Activated T-cell treated with anti-CD3 and anti-CD28 coated beads, Interleukin-2, amount 50 U/mL, for 72 hours (primary cell): ENCODE measurements at places on chromosomes 12 and 14. TPM values are rescaled to one million over a fixed set of nuclear protein-coding genes. Genes with fewer than 3 reads are reported as not detected.

- no peak for DNase-seq
Measured at GRCh38 chr12:13744561-13744960, 236.8 kb downstream of the GRIN2B start.

DNA sequence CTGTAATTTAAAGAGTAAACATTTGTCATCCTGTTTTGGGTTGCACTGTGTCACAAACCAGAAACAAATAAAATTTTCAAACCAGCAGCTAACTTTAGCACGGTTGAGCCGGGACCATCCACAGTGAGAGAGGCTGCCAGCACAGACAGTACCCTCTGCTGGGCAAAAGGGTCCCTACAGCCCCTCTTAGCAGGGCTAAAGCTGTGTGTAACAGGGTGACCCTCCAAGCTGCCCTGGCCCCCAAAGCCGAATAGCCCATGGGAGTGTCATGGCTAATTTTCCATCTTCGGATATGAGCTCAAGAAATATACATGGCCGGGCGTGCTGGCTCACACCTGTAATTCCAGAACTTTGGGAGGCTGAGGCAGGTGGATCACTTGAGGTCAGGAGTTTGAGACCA is 157.1 kb upstream of the GRIN2B start:
- DNase-seq: no peak

GRCh38 chr12:1575408-1576401 is 18.7 kb downstream of the FBXL14 start:
- no peak for DNase-seq

DNA sequence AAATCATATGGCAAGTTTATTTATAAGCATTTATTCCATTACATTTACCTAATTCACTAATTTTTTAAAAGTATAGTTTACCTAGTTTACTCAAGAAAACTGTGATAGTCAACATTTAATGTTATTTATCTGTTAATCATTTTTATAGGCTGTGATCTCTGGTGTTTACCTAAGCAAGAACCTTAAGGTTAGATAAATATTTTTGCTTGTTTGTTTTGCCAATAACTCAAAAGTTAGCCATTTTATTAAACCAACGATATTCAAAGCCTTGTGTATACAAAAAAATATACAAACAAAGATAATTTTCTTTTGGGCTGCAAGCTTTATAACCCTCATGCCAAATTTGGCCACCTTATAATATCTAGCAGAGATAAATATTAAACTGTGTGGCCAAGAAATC is 157.3 kb downstream of the SLCO1B3 start:
- DNase-seq: no peak

DNA sequence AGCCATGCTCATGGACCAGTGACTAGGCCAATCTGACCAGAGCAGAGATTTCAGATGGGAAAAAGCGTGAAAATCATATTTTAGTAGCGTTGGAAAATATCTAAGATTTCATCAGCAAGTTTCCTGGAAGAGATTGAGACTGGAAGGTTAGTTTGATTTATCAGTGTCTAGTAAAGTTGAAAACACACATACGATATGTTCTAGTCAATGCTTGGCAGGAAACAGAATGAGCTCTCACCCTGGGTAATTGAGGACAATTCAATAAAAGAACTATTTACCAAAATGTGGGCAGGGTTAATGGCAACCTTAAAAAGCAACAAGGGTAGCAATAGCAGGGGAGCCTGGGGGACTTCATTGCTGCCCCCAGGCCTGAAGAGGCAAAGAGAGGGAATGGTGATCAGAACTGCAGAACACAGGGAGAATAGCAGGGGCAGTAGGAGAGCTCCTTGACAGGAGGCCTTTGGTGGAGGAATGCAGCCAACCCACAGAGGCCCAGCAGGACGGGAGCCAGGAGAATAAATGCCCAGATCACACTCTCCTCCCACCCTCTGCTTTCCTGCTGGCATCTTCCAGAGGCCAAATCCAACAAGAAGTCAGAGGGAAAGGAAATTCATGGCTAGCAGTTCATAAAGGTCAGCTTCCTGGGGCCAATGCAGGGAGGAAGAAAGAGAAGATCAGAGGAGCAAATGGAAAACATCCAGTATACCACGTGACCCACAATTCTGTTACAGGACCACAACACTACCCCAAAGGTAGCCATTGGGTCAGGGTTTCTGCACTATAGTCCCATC is 27.6 kb upstream of the LRP6 start:
- DNase-seq: no peak

- peak; percentile 91 for DNase-seq
Measured at GRCh38 chr12:112108202-112109079, at the start of gene NAA25. NAA25 (minus strand) TSS chr12:112108783; CDS start chr12:112108773, 10 bp downstream.

DNA sequence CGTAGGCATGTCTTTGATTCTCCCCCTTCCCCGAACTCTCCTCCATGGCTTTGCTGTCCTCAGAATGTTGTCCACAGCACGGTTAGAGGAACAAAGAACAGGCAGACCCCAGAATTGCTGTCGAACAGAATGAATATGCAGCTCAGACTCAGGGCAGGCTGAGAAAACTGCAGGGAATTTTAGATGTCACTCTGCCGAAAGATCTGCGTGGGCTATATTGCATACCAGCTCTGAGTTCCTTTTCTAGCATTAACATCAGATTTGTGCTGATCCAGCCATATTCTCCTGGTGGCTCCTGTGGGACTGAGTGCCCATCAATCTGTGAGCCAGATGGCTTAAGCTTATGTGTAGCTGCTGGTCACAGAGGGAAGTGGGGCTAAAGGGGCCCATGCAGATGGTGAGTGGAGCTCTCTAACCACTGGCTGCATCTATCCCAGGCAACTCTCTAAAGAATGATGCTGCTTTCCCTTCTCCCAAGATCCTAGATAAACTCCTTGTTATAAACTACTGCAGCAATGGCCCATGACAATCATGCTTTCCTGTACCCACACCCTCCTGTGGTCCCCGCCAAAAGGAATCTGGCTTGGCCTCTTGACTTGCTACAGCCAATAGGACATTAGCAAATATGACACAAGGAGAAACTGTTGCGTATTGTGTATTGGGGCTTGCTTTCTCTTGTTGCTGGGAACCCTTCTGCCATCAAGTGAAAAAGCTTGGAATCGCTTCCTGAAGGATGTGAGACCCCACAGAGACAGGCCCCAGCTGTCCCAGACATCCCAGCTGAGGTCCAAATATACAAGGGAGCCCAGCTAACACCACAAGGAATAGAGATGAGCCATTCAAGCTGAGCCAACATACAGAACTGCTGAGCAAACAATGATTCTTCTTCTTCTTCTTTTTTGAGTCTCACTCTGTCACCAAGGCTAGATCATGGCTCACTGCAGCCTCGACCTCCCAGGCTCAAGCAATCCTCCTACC is 101.3 kb downstream of the FOXN3 start:
- DNase-seq: no peak

- no peak for DNase-seq
Measured at GRCh38 chr12:12481631-12482030, 81.0 kb downstream of the DUSP16 start.

IGFBP6 gene
- 9.2 TPM for total RNA-seq

MSI1 gene
- 6.6 TPM for total RNA-seq
